ENCODE measurements at places on chromosomes 1 and 21. TPM values are rescaled to one million over a fixed set of nuclear protein-coding genes. Genes with fewer than 3 reads are reported as not detected.

DNA sequence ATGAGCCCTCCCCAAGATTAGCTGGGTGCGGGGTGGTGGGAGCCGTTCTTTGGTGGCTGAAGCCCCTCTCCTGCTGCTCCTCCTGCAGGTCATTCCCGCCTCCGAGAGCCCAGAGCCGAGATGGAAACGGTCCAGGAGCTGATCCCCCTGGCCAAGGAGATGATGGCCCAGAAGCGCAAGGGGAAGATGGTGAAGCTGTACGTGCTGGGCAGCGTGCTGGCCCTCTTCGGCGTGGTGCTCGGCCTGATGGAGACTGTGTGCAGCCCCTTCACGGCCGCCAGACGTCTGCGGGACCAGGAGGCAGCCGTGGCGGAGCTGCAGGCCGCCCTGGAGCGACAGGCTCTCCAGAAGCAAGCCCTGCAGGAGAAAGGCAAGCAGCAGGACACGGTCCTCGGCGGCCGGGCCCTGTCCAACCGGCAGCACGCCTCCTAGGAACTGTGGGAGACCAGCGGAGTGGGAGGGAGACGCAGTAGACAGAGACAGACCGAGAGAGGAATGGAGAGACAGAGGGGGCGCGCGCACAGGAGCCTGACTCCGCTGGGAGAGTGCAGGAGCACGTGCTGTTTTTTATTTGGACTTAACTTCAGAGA is 448 bp downstream of the G0S2 start:
- no peak for DNase-seq

GRCh38 chr1:96703186-96703585 is 18.4 kb upstream of the PTBP2 start:
- no peak for DNase-seq

Gene SMCP
- total RNA-seq: not detected

- DNase-seq: no peak
Measured at GRCh38 chr1:40041466-40041838, 923 bp downstream of the CAP1 start.

Gene RNF223
- not detected for total RNA-seq

- no peak for DNase-seq
Measured at GRCh38 chr1:173405834-173406233, 71.3 kb upstream of the PRDX6 start.

Gene CAPZB
- total RNA-seq: 307 TPM

DNA sequence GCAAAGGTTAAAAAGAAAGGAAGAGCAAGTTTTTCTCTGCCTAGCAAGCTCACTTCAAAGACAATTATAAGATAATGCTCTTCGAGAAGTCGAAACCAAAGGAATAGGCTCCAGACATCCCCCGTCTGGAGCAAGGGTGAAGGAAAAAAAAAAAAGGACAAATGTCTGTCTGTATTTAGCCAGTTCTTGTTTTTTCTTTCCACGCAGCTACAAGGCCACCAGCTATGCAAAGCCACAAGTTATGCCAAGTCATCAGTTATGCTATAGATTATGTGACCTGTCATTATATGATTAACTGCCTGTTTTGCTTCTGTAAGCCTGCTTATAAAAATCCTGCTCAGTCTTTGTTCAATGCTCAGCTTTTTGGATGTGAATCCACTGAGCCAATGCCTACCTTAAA is 2.4 kb upstream of the THEM5 start:
- no peak for DNase-seq

Gene FAM72A
- total RNA-seq: not detected

DNA sequence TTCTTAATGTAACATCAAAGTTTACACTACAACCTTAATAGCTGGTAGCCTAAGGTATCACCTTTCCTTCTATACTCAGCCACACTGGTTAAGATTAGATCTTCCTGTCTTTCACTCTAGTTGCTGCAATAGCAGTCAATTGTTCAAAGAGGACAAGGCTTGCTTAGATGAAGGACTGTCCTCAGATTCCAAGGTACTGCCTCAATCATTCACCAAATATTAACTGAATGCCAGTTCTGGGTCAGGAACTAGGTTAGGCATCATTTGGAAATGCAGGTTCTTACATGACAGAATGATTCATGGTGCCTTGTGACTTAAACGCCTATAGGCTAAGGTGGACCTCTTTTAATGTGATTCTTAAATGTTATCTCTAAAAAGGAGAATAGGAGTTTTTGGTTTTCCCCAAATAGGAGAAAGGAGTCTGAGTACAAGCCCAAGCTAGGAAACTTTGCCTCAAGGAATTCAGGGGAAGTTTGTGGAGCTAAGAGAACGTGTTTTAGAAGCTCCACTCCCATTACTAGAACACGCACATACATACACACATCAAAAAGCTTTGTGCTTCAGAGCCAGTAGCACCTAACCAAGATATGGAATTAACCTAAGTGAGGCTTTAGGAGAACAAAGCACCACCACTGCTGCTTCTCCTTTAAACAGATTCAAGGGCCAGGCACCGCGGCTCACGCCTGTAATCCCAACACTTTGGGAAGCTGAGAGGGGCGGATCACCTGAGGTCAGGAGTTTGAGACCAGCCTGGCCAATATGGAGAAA is 8.5 kb upstream of the WDR47 start:
- DNase-seq: no peak

DNA sequence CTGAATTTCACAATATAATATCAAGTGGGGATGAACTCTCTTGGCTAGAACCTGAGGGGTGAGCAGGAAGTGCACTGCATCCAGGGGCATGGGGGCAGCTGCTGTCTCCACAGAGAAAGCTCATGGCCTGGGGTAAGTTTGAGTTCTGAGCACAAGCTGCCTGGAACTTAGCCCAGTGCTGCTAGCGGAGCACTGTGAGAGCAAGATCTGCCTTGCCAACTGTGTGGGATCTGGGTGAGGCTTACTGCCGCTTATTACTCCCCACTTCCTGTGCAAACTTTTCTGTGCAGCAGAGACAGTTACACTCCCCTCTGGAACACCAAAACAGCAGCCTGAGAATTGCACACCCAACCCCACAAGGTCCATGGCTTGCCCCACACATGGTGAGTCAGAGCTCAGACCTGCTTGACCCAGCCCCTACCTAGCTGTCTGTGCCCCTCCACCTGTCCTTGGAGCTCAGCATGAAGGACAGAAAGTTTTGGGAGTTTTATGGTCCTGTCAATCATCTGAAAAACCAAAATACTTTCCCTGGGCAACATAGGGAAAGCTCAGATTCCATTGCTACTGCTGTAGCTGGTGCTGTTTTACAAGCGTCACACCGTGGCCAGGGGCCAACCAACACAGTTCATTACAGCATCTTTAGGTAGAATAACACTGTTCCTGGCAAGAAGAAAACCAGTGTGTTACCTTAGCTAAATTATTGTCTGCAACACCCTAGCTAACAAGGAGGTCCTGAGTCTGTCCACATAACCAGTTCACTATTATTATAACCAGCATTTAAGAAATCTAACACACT is 762.1 kb upstream of the NEGR1 start:
- no peak for DNase-seq

DNA sequence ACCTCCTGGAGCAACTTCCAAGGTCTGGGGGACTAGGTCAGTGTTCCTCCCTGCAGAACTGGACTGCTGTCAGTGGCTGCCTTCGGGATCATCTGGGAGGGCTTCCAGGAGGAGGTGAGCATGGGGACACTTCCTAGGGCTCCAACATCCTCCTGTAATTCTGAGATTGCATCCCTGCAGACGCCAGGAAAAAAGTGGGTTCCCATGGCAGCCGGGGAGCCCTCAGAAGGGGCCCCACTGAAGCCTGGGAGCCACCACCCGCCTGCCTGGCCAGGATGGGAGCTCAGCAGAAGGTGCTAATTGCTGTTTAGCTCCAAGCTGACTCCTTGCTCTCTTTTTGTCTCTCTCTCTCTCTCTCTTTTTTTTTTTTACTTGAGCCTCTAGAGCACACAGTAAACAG is 16.1 kb upstream of the ARF1 start:
- no peak for DNase-seq

- no peak for DNase-seq
Measured at GRCh38 chr1:236058141-236058934, 6.6 kb downstream of the NID1 start.

- no peak for DNase-seq
Measured at GRCh38 chr21:31354604-31355443, 10.8 kb upstream of the TIAM1 start.

- DNase-seq: no peak
Measured at GRCh38 chr1:84382127-84382526, 16.2 kb upstream of the DNASE2B start.

Data from heart right ventricle (tissue), 16 donors.